ENCODE measurements at places on chromosomes 2 and 18.

DNA sequence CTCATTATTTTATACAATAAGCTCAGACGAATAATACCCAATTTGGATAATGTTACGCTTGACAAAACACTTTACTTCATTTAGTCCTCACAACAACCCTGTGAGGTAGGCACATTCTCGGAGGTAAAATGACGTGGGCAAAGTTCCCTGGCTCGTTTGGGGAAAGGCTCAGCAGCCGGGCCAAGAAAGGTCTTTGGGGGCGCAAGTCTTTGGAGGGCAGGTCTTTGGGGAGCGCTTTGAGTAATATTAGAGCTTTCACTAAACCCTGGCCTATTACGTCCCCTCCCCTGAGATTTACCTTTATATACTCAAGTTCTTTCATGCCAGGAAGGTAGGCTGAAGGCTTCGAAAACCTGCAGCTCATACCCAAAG is 427 bp downstream of the RBKS start:
- DNase-seq = no peak
- H3K36me3 ChIP-seq = no peaks in the 10 kb centered on the region
- H3K27ac ChIP-seq = no peak overlapping the region
- H3K4me3 ChIP-seq = peak overlapping the region; percentile 88

DNA sequence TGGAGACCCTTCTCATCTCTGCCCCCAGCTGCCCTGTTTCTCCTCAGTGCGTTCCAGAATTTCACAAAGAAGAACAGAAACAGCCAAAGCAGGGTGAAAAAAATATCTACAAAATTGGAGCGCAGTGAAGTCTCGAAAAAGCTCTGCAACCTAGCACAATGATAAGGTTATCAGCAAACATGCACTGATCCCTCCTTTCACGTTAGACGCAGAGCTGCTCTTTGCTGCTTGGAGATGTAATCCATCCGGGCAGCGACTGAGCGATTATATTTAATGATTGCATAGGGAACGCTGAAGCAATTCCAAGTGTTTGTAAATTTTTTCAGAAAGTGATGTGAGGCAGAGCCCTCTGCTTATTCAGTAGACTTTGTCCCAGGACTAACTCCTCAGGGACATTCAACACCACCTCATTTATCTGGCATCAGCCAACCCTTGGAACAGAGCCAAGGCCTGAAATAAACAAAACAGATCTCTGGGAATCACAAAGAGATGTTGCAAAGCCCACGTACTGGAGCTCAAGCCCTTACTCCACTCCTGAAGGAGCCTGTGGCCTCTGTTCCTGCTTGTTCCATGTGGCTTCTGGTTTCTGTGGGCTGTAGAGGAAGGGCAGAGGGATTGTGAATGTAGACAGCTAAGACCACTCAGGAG is 172.6 kb upstream of the BCL2L11 start:
- no peak overlapping the region for H3K4me3 ChIP-seq
- H3K36me3 ChIP-seq = no peaks in the 10 kb centered on the region
- H3K4me1 ChIP-seq = no peaks in the 10 kb centered on the region
- DNase-seq = no peak

- peaks cover 6% of the 10 kb centered on the region for H3K27me3 ChIP-seq
- DNase-seq = no peak
- H3K27ac ChIP-seq = peak overlapping the region; percentile 65
- peaks cover 3% of the 10 kb centered on the region for H3K4me1 ChIP-seq
- H3K36me3 ChIP-seq = no peaks in the 10 kb centered on the region
These were observed 830 bp upstream of the MERTK start for GRCh38 chr2:111897630-111897923.

DNA sequence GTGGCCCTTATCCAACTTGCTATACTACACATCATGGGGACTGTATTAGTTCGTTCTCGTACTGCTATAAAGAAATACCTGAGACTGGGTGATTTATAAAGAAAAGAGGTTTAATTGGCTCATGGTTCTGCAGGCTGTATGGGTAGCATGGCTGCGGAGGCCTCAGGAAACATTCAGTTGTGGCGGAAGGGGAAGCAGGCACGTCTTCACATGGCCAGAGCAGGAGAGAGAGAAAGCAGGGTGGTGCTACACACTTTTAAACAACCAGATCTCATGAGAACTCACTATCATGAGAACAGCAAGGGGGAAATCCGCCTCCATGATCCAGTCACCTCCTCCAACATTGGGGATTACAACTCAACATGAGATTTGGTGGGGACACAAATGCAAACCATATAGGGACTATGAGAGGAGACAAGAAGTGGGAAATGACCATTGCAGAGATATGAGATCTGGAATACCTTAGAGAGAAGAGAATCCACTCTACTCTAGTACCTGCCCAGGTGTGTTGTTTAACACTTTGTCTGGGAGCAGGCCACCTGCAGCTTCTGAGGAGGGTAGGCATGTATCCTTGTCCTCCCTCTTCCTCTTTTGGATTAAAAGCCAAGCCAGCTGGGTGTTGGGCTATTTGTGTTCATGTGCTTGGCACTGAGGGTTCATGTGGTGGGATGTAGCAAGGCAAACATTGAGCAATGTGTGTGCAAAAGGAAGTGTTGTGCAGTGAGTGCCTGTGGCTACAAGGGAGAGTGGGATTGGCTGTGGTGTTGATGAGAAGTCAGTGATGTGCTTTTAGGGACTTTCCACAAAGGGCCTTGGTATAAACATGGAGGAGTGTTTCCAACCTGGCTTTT is 22.8 kb downstream of the TTLL4 start:
- no peak for DNase-seq
- H3K36me3 ChIP-seq = peaks cover 16% of the 10 kb centered on the region
- H3K27ac ChIP-seq = no peak overlapping the region
- peaks cover 9% of the 10 kb centered on the region for H3K4me1 ChIP-seq
- H3K4me3 ChIP-seq = no peak overlapping the region
- H3K27me3 ChIP-seq = no peaks in the 10 kb centered on the region

DNA sequence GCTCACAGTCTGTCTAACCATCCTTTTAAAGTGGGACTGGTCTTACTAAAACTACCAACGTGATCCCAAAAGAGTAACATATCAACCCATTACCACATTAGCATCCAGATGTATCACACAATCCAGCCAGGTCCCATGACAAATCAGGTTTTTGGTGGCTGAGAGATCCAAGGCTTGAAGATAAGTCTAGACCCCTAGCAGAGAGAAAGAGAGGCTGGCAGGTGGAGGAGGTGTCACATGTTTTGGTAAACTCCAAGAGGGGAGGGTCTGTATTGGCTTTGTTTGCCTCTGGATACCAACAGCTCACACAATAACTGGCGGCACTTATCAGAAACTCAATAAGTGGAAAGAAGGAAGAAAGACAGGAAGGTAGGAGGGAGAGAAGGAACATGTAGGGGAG is 357.6 kb downstream of the SS18 start:
- no peak overlapping the region for H3K4me3 ChIP-seq
- H3K27ac ChIP-seq = no peak overlapping the region
- H3K4me1 ChIP-seq = peaks cover 5% of the 10 kb centered on the region
- DNase-seq = no peak

GRCh38 chr2:196638765-196639164 is 750 bp upstream of the CCDC150 start:
- H3K27ac ChIP-seq = no peak overlapping the region
- no peak overlapping the region for H3K4me3 ChIP-seq
- H3K36me3 ChIP-seq = no peaks in the 10 kb centered on the region
- H3K4me1 ChIP-seq = peaks cover 8% of the 10 kb centered on the region
- no peaks in the 10 kb centered on the region for H3K27me3 ChIP-seq

DNA sequence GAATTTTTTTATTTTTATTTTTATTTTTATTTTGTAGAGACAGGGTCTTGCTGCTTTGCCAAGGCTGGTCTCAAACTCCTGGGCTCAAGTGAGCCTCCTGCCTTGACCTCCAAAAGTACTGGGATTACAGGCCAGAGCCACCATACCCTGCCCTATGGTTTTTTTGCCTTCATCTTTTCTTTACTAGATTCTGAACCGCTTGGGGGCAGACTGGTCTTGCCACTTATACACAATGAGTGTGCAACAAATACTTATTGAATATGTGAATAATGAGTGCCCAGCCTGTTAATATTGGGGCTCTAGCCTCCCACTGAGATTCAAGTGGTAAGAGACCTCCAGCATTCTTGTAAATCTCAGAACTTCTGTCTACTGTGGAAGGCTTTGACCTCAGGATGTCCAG is 3.9 kb downstream of the NCK2 start:
- H3K4me1 ChIP-seq = peaks cover 8% of the 10 kb centered on the region
- H3K4me3 ChIP-seq = no peak overlapping the region
- no peak overlapping the region for H3K27ac ChIP-seq
- no peak for DNase-seq

- no peak for DNase-seq
- H3K36me3 ChIP-seq = no peaks in the 10 kb centered on the region
- peaks cover 15% of the 10 kb centered on the region for H3K27me3 ChIP-seq
- H3K4me3 ChIP-seq = no peak overlapping the region
- H3K4me1 ChIP-seq = no peaks in the 10 kb centered on the region
These were observed 1.6 kb upstream of the SLC5A7 start for GRCh38 chr2:107984707-107985106.

DNA sequence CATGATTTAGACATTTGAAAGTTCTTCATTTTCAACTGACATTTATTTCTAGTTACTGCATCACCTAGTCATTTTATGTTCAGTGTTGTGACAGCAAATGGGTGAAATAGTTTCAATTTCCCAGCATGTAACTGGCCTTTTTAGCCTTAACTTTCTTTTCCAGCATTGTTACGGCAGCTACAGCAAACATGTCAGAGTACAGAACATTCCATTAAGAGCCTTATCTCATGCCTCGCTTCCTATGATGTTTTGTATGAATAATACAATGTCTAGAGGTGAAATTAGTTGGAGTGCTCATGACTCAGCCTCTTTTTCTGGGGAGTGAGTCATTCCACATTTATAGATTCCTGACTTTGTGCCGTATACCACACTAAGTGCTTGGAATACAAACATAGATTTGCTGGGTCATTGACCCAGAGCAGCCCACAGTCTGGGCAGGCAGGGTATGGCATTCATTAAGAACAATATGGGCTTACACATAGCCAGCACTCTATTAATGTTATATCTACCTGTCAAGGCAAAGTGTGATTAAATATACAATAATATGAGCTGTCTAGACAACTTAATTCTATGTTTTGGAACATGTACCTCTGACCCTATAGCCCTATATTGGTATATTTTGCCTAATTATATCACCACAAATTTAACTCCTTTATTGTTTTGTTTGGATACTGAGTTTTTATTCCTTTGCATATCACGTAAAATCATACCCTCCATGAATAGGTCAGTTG is 72.2 kb downstream of the MAP2 start:
- H3K4me3 ChIP-seq = no peak overlapping the region
- no peak overlapping the region for H3K27ac ChIP-seq
- no peaks in the 10 kb centered on the region for H3K4me1 ChIP-seq
- no peak for DNase-seq
- H3K27me3 ChIP-seq = no peaks in the 10 kb centered on the region
- no peaks in the 10 kb centered on the region for H3K36me3 ChIP-seq

DNA sequence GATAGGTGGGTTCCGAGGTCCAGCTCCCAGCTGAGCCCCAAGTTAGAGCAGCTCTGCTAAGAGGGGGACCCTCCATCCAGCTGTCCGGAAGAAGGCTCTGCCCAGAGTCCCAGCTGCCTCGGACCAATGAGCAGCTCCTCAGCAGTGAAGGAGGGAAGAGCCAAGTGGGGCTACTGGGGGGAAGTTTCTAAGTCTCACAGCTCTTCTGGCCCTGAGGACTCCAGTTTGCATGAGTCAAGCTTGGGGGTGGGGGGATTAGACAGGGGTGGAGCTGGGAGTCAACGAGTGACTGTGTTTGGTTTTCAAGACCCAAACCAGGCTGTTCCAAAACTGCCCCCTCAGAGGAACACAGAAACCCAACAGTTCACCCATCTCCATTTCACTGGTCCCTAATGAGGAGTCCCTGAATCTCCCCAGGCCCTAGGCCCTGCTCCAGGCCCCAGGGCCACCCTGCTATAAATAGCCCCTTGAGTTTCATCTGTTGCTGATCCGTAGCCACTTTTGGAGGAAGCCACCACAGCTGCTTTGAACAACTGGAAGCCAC is 100.9 kb downstream of the TNS1 start:
- H3K4me1 ChIP-seq = peaks cover 4% of the 10 kb centered on the region
- no peak for DNase-seq
- no peak overlapping the region for H3K27ac ChIP-seq
- H3K27me3 ChIP-seq = no peaks in the 10 kb centered on the region
- no peak overlapping the region for H3K4me3 ChIP-seq
- H3K36me3 ChIP-seq = no peaks in the 10 kb centered on the region

DNA sequence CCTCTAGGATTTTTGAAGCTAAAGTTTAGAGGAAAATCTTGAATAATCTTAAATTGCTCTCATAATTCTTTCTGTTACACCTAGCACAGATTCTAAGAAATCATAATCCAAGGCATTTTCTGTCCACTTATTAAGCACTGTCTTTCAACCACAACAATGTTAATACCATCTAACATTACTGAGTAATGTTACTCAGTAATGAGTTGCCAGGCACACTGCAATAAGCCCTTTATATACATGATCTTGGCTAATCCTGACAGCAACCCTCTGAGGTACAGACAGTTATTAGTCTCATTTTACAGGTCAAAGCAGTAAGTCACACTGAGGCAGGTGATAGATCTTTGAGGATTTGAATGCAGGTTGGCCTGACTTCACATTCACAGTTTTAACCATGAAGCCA is 291.9 kb downstream of the ALK start:
- DNase-seq = no peak
- H3K36me3 ChIP-seq = no peaks in the 10 kb centered on the region
- H3K27ac ChIP-seq = no peak overlapping the region
- H3K27me3 ChIP-seq = no peaks in the 10 kb centered on the region
- no peak overlapping the region for H3K4me3 ChIP-seq
- H3K4me1 ChIP-seq = no peaks in the 10 kb centered on the region

DNA sequence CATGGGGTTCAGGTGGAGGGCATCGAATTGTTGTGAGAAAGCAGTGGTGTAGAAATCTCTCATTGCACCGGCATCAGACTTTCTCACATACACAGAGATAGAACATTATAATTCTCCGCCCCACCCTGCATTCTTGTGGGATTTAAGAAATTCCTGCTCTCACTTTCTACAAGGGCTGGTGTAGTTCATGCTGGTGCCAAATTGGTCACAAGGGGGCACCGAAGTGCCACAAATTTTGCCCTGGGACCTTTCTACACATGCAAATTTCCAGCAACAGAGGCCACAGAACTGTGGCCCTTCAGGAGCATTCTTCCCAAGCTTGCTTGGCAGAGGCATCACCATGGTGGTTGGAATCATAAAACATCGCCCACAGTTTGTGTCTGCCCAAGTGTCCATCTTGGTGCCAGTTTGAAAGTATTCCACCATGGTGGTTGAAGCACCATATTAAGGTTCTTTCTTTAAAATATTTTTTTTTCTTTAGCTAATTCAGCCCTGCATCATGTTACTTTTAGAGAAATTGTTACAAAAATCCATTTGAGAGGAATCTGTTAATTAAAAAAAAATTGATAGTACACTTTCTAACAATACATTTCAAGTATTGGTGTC is 521.2 kb upstream of the FANCL start:
- no peaks in the 10 kb centered on the region for H3K27me3 ChIP-seq
- H3K36me3 ChIP-seq = no peaks in the 10 kb centered on the region
- peaks cover 6% of the 10 kb centered on the region for H3K4me1 ChIP-seq
- peak; percentile 80 for DNase-seq
- H3K27ac ChIP-seq = no peak overlapping the region
- H3K4me3 ChIP-seq = no peak overlapping the region

GRCh38 chr2:196263181-196263747 is 91.9 kb upstream of the STK17B start:
- H3K27ac ChIP-seq = no peak overlapping the region
- no peak for DNase-seq
- H3K36me3 ChIP-seq = no peaks in the 10 kb centered on the region
- no peak overlapping the region for H3K4me3 ChIP-seq
- H3K4me1 ChIP-seq = no peaks in the 10 kb centered on the region
